Effector memory CD4-positive, alpha-beta T cell (primary cell): ENCODE measurements at places on chromosomes 6 and 20.

DNA sequence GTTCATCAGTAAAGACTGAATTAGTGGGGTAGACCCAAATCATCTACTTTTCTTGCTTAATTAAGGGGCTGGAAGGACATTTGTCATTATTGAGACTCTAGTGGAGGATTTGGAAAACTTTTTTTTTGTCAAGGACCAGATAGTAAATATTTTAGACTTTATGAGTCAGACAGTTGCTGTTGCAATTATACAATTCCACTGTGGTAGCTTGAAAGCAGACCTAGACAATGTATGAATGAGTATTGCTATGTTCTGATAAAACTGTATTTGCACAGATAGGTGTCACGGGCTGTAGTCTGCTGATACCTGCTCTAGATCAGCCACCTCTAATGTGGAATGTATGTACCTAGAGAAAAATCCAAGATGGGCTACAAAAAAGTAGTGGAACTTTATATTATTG, 175.0 kb downstream of the CARMIL1 start:
- no peak for DNase-seq

- no peak for DNase-seq
These were observed 86.7 kb downstream of the GMDS start for GRCh38 chr6:2158596-2159271.

DNA sequence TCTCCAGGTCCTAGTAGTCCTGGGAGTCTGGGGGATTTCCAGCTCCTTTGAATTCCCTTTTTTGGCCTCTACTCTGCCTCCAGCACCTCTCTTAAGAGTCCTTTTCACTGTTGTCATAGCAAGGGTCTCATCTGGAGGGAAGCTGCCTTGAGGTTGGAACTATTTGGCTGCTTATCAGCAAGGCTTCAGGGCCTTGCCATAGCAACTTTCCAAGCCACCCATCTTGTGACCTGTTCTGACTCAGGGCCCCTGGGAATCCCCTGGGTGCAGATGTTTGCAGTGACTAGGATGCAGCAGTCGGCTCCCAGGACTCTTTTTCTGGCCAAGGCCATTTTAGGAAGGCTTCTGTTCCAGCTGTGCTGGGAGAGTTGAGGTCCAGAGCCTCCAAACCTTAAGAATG, 12.4 kb downstream of the PKIG start:
- DNase-seq: no peak

DNA sequence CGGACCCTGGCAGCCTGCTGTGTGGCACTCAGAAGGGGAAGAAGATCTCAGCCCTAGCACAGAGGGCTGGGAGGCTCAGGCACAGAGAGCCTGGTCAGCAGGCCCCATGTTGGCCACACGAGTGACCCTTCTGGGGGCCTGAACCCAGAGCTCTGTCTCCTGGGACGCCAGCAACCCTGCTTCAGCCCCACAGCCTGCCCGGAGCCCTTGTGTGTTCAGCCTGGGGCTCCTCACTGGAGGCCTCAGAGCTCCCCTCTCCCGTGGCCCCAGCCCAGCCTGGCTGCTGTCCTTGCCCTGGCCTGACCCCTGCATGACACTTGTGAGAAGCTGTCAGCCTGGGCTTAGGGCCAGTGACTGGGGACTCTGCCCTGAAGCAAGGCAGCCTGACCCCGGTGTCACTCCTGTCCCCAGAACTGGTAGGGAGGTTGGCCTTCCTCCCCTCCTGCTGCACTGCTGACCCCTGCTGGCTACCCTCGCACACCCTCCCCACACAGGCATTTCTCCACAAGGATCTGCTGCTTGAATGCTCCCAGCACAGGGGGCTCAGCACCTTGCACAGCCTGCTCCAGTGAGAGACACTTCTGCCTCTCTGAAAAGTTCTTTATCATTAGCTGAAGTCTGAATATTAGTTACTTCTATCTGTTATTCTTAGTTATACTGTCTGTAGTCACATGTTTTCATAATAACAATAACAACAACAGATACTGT, 15.4 kb upstream of the IP6K3 start:
- DNase-seq: no peak

GRCh38 chr6:144969154-144969553, 684.0 kb downstream of the UTRN start:
- DNase-seq: no peak

DNA sequence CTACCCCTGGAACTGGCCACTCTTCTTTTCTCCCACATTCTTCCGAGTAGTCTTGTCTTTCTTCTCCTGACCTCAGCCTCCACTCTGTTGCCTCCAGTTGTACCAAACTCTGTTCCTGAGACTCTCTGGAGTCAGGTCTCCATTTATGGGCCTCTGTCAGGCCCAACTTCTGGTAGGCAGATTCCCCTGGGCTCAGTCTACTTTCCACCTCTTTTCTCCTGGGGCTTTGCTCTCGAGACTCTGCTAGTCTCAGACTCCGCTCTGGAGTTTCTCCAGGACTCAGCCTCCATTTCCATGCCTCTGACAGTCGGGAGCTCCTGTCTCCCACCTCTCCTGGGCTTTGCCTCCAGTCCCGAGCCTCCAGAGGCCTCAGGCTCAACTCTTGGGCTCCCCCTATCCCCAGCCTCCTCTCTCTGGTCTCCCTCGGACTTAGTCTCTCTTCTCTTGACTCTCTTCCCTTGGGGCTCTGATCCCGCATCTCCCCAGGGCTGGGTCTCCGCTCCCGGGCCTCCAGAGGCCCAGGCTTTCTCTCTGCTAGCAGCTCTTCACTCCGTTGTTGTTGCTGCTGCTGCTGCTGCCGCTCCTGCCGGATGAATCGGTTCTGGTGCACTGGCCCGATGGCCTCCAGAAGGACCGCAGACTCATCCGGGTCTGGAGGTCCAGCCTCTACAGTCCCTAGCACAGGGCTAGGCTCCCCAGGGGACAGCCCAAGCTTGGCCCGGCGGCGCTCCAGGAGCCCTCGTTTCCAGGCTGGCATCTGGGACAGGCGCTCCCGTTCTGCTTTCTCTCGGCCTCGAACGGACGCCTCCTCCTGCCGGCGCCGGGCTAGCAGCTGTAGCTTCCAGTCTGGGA, 1.1 kb downstream of the PPP1R18 start:
- DNase-seq: no peak

GRCh38 chr6:110033749-110034666, 55.9 kb downstream of the GPR6 start:
- DNase-seq: no peak

DNA sequence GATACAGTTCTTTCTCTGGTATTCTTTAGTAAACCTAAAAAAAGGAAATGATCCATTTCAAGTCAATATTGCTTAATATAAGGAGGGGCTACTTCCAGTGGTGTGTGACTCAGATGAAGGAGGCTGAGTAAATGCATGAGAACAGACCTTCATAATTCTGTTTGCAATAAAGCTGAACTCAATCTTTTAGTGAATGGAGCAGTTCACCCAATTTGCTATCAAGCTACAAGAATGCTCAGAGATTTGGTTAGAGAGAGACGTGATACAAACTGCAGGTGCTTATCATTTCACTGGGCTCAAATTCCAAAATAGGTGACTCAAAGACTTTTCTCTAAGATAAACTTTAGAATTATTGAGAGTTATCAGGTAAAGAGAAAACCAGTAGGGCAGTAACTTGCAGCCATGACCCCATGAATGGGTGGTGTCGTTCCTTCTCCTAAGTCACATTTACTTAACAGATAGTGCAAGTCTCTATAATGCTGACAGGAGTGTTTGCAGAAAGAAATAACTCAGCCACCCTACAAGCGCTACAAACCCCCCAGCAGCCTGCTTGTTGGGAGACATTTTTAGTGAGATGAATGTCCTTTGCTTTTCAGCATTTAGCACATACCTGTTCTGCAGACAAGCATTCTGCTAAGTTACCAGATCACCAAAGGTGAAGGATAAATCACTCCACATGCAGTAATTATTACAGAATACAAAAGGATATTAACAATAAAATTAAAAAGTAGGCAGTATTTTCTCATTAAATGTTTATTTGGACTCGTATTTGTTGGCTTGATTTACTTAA, 16.4 kb upstream of the BLOC1S5 start:
- DNase-seq: no peak

GRCh38 chr6:152529369-152529768, 107.8 kb downstream of the SYNE1 start:
- no peak for DNase-seq

DNA sequence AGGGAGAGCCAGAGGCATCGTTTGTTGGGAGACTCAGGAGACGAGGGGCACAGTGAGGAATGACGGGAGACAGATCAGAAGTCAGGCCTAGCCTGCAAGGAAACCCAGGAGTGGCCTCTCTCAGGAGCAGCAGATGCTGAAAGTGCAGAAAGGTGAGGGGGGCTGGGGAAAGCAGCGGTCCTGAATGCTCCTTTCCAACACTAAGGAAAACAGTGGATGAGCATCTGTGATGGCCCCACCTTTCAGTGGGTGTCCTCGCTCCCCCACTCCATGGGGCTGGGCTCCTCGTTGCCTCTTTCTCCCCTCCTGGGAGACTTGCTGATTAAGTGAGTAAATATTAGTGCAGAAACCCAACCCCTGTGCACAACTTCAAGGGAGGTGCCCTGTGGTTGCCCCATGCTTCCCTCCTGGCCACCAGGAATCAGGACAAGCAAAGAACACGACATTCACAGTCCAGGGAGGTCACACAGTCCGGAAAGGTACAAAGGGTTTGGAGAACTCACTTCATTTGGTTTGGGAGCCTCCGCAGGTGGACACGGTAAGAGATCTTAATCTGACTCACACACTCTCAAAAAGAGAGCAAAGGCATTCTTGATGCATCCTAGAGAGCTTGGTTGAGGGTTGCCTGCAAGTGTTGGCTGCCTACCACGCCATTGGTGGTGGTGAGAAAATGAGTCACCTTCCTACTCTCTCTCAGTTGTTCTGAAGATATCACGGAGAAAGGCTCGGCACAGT, 9.7 kb upstream of the BPIFB1 start:
- DNase-seq: no peak

GRCh38 chr6:28005152-28005890, 48.3 kb downstream of the OR2B6 start:
- no peak for DNase-seq

DNA sequence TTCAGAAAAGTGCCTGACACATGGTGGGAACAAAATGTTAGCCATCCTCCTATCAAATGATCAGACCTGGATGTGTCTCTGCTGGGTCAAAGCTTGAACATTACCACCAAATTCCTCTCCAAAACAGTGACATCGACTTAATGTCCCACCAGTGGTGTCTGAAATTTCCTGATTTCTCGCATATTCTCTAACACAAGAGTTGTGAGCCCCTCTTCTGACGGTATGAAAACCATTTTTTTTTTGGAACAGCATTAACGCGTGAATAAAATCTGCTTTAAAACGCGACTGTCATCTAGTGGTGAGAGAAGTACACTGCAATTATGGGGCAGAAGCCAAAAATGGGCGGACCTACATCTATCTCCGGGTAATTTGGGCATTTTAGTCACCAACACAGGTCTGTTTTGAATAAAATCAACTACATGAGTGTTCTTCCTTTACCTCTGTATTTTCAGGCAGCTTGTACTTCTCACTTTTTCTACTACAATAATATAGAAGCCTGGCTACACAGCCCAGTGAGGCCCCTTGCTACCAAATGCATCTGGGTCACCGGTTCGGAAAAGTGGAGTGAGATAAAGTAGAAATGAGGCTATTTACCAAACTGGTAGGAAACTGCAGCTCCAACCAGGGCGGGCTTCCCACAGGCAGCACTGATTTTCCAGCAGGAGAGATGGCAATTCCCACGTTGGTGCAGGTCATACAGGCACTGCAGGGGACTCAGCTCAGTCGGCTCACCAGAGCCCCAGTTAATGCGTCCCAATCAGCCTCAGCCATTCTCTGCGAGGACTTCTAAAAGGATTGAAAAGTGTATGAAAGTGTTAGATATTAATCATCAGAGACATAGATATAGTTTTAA, 27.4 kb downstream of the MGME1 start:
- no peak for DNase-seq

- no peak for DNase-seq
These were observed 6.6 kb downstream of the FILIP1 start for GRCh38 chr6:75486850-75487518.

GRCh38 chr6:105226598-105227294, 46.9 kb upstream of the POPDC3 start:
- no peak for DNase-seq

- no peak for DNase-seq
These were observed 54.3 kb downstream of the ANKRD60 start for GRCh38 chr20:58173930-58174707.

DNA sequence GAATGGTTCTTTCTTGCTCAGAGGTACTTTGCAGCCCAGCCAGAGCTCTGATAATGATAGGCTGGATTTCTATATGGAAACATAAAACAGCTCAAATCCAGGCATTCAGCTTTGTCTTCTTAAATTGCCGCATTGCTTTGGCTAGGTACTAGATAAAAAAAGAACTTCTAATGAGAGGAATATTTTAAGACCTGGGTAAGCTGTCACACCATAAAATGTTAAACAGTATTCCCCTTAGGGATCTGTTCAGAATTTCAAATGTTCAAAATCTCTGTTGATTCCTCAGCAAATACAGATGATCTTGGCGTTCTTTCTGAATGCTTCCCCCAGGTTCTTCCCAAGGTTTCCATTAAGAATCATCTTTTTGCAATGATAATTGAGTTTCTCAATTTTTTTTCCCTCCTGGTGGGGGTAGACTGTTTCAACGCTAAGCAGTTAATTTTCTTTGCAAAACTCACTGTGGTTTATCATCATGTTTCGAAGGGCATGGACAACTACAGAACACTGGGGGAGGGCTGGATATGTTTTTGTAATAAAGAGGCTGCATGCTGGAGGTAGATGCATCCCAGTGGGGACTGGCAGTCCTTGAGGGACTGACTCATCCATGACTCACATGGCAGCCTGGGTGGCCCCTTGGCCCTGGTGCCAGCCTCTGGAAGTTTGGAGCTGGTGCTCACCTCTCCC, 31.0 kb downstream of the TIAM2 start:
- DNase-seq: no peak

GRCh38 chr6:157585274-157586087, 204.5 kb downstream of the ZDHHC14 start:
- no peak for DNase-seq
